ENCODE measurements at places on chromosomes 1 and 21.
A peak's percentile ranks its signal among the peaks of the same experiment; 100 is the strongest.

- DNase-seq = no peak
These were observed 12.4 kb downstream of the C1orf116 start for GRCh38 chr1:207020065-207020708.

- DNase-seq = peak; percentile 97
These were observed 31.3 kb downstream of the CACNA1E start for GRCh38 chr1:181514298-181515290.

DNA sequence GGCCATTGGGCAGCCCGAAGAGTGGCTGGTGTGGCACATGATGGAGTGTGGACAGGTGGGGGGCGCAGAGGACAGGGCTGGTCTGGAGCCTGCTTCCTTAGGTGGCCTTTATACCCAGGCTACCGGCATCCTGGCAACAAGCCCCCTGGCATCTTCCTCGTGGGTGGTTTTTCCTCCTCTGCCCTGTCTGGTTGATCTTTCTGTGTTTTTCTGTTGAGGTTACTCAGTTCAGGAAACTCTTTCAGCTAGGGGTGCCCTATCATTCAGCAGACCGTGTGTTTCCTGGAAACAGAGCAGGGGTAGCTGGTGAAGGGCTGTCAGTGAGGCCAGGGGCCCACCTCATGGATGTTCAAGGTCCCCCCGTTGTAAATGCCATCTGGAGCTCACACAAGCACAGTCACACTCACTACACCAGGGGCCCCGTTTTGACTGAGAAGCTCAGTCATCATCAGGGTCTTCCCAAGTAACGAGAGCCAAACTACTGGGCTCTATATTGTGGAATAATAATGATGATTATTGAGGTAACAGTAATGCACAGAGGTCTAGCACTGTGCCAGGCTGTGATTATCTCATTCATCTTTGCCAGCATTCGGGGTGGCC, at the start of gene KRTAP12-4:
KRTAP12-4 (minus strand) TSS at position 84 of the 600 bp plus-strand sequence; CDS start at position 39, 45 bp downstream.
- no peak for DNase-seq

GRCh38 chr1:27045973-27046558, 33.4 kb upstream of the TENT5B start:
- DNase-seq = peak; percentile 45

All from NCI-H1417 (cell line).